ENCODE measurements at places on chromosomes 6 and 20. TPM values are rescaled to one million over a fixed set of nuclear protein-coding genes. Genes with fewer than 3 reads are reported as not detected.

Gene CDH22
- total RNA-seq: not detected

Gene BPI
- total RNA-seq: not detected

Gene STX7
- 20.1 TPM for total RNA-seq

Gene SPDEF
- not detected for total RNA-seq

Gene SLC17A4
- not detected for total RNA-seq

Gene PIM1
- 139 TPM for total RNA-seq

Gene DCBLD1
- 4.5 TPM for total RNA-seq

Gene RHAG
- not detected for total RNA-seq

Gene ITCH
- total RNA-seq: 44.8 TPM

Gene HSPA1L
- 2.7 TPM for total RNA-seq

Gene CSNK2A1
- 179 TPM for total RNA-seq

Gene PLAGL1
- total RNA-seq: 24.3 TPM

Gene NOX3
- not detected for total RNA-seq

Gene ID4
- not detected for total RNA-seq

Gene ZDHHC14
- 7.2 TPM for total RNA-seq

Gene GSTA3
- not detected for total RNA-seq

Gene ULBP1
- total RNA-seq: 1.3 TPM

Gene ARG1
- total RNA-seq: not detected

Gene KCNK15
- 0.27 TPM for total RNA-seq

Gene PTCRA
- total RNA-seq: not detected

Gene LCA5
- total RNA-seq: 0.06 TPM

Gene LIN28B
- not detected for total RNA-seq

Gene SLC22A7
- not detected for total RNA-seq

Gene PEX7
- 4.2 TPM for total RNA-seq

Gene SNX14
- 55.6 TPM for total RNA-seq

Gene R3HDML
- not detected for total RNA-seq

Gene ZSCAN16
- 3.2 TPM for total RNA-seq

Gene BACH2
- 55.6 TPM for total RNA-seq

Gene EYA2
- total RNA-seq: not detected
